ENCODE measurements at places on chromosomes 2 and 18. TPM values are rescaled to one million over a fixed set of nuclear protein-coding genes. Genes with fewer than 3 reads are reported as not detected.

DNA sequence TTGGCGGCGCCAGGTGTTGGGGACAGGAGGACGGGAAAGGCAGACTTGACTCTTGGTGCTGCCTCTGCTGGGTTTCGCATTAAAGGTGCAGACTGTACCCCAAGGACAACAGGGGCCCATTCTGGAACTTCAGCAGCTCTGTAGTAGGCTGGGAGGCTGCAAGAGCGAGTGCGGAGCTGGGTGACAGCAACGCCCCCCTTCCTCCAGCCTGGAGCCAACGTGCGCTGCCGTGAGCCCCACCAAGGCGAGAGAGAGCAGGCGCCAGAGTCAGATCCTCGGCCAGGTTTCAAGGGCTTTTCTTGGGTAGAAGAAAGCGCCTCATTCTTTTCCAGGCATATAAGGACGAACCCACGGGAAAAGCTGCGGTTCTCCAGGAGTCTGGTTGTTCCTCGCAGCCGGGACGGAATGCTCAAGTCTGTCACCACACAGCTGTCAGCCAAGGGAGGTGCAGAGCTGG is 1.9 kb downstream of the DOK6 start:
- DNase-seq: no peak

GRCh38 chr2:26670171-26670570 is 22.4 kb upstream of the KCNK3 start:
- no peak for DNase-seq

The ZCCHC2 gene
- polyA plus RNA-seq: 17.5 TPM

The ABCG5 gene
- polyA plus RNA-seq: 0.35 TPM

The C2orf92 gene
- polyA plus RNA-seq: 20.9 TPM

The CHRND gene
- polyA plus RNA-seq: not detected

DNA sequence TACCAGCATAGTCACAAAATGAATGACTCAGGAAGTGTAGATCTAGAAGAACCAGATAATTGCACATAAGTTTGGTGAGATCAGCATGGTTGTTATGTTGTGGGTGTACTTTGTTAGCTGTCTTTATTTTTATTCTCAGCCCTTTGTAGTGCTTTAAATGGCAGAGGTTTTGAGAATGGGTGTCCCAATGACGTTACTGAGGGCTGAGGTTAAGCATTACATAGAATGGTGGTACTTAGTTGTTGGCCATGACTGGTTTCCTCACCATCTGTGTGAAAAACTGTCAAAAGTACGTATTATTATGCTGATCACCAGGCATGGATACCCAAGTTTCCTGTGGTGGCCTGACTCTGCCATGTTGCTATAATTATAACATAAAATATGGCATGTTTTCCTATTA is 165.8 kb downstream of the UBE2E3 start:
- no peak for DNase-seq

DNA sequence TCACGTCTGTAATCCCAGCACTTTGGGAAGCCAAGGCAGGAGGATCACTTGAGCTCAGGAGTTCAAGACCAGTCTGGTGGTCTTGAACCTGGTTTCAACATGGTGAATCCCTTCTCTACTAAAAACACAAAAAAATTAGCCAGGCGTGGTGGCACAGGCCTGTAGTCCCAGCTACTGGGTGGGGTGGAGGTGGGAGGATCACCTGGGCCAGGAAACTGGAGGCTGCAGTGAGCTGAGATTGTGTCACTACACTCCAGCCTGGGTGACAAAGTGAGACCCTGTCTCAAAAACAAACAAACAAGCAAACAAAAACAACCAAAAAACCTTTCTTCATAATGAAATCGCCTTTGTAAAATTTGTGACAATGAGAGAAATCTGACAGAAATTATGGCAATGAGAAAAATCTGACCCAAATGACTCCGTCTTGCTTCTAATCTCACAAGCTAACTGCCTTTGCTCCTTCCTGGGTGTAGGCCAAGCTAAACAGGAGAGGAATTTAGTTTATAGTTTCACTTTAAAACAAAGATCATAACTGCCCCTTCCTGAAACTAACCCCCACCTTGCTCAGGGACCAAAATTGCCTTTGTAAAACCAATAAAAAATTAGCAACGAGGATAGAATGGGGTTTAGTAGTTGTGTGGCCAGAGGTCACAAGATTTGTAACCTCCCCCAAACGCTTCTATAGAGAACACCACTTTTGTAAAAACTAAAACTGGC is 60.7 kb upstream of the KIF5C start:
- DNase-seq: peak; percentile 44

The RAD51AP2 gene
- polyA plus RNA-seq: 0.84 TPM

GRCh38 chr2:23091900-23092299 is 293.1 kb upstream of the KLHL29 start:
- DNase-seq: no peak

GRCh38 chr2:150538651-150539201 is 51.3 kb upstream of the RND3 start:
- peak; percentile 40 for DNase-seq

- DNase-seq: no peak
Measured at GRCh38 chr2:33595385-33595784, 3.7 kb downstream of the FAM98A start.

Data from right lung (tissue), 10 donors.